ENCODE measurements at places on chromosomes 16 and 17.

DNA sequence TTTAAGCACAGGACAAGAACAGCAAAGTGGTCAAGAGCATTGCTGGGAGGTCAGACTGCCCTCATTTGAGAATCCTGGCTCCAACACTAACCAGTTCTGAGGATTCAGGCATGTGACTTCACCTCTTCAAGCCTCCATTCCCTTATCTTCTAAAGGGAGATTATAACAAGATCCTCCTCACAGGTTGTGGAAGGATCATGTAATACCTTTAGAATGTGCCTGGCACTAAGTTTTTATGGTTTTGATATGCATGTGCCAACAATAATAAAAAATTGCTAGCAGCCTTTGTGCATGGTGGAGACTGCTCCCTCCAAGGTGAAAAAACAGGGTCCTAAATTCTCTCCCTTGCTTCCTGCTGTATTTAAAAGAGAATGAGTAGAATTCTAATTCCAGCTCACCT lies 36.0 kb upstream of the ADAMTS18 start:
- no peak for DNase-seq

- no peak for DNase-seq
Observed at GRCh38 chr16:11395008-11395948, 50.0 kb downstream of the RMI2 start.

DNA sequence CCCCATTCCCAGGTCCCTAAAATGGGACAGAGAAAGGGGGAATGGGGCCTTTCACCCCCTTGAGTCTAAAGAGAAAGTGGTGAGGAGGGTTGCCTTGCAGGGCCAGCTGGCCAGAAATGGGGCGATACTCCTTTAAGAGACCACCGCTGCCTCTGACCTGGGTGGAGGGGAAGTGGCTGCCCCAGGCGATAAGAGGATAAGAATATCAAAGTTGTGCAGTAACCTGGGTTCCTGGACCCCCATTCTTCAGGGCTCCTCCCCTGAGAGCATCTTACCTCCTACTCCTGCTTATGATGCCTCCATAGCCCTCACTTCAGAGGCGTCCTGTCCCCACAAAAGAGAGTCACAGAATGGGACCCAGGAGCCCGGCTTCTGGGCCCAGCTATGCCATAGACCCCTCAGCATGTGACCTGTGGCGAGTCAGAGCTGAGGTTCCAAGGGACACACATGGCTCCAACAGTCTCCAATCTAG lies 5.2 kb upstream of the TSPOAP1 start:
- no peak for DNase-seq

DNA sequence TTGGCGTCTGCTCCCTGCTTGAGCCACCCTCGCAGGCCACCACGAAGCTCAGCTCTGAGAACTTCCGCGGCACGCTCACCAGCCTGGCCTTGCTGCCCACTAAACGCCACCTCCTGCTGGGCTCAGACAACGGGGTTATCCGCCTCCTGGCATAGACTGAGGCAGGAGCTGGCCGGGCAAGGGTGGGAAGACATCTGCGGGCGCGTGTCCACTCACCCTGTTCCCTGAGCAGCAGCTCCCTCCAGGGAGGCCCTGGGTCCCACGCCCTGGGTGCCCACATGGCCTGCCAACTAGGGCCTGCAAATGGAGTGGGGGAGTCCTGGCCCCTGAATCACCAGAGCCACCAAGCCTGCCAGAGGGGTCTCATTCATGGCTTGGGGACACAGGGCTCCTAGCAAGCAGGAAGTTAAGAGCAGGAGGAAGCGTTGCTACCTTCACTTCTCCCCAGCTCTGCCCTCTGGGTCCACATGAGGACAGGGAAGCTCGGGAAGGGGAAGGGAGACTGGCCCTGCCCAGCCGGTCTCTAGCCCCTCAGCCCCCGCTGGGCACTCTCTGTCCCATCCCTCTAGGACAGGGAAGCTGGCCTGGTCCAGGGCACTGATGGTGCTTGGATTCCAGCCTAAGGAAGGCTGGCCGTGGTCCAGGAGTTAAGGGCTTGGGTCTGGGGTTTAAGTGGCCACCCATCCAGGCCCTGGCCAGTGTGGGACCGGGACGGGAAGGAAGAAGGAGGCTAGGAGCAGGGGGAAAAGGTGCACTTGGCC lies 5.0 kb upstream of the SERPINF2 start:
- no peak for DNase-seq
